CD4-positive, alpha-beta T cell treated with Interleukin-4 for 1 hour (primary cell): ENCODE measurements at places on chromosomes 12 and 14.

- DNase-seq, result no peak
Observed at GRCh38 chr14:22484632-22485031, 104.4 kb downstream of the DAD1 start.

- DNase-seq, result no peak
Observed at GRCh38 chr14:101031186-101031585, 127.7 kb upstream of the RTL1 start.

DNA sequence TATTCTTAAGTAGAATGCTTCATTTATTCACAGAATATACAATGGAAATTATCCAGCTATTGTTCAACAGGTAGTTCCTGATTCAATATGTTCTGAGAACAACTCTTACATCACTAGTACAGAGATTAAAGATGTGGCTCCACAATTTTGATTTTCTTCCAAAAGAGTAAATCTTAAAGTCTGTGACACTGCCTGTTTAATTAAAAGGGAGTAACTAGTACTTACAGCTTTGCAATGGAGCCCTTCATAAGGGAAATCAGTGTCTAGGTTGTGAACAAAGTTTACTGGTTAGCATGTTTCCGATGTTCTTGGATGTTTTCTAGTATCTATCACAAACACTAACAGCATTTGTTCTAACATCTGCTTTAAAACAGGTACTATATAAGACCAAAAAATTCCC lies 30.8 kb downstream of the MIA2 start:
- DNase-seq, result no peak

GRCh38 chr12:46267825-46268582 lies 839 bp downstream of the SLC38A1 start:
- peak; percentile 26 for DNase-seq

DNA sequence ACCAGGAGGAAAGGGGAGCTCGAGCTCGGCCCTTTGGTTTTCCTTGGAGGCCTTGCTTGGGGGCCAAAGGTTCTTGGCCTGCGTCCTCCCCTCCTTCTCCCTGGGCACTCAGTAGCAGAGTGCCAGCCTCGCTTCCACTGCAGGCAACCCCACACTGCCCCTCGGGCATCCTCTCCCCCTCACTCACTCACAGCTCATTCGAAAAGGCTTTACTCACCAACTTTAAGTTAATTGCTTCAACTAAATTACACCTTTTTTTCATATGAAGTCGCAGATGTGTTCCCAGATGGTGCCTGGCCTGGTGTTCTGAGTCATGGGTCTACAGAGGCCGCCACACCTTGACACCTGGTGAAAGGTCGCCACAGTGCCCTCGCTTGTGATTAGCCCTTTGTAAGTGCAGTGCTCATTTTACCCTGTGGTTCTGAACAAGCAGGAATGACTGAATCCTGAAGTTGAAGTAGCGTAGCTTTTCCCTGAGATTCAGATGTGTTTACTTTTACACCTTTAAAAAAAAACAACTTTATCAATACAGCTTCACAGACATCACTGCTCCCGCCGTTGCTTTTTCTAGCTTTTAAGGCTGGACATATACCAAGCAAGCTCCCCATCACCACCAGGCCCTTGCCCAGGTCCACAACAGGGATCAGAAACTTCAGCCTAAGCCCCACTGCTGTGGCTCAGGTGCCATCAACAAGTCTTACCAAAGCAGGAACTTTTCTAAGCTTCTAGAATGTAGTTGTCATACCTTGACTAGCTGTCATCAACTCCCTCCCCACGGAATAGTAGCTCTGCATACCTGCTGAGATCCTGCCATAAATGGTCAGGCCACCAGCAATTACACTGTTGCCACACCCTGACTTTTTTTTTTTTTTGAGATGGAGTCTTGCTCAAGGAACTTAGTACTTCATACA lies 20.3 kb upstream of the ADIPOR2 start:
- no peak for DNase-seq

DNA sequence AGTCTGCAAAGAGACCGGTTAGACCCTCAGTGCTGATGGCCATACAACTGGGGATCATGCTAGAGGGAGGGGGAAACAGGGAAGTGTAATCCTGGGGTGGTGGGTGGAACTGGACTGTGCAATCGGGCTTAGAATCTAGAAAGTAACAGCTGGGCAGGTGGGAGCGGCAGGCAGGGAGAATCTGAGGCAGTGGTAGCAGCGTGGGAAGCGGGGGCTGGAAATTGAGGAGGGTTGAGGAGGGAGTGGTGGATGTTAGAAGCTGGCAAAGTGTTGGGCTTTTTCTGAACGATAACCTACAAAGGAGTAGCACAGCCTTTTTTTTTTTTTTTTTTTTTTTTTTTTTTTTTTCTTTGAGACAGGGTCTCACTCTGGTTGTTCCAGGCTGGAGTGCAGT lies 3.1 kb upstream of the IGFBP6 start:
- no peak for DNase-seq

GRCh38 chr12:47782372-47782770 lies 9.3 kb downstream of the SLC48A1 start:
- no peak for DNase-seq

DNA sequence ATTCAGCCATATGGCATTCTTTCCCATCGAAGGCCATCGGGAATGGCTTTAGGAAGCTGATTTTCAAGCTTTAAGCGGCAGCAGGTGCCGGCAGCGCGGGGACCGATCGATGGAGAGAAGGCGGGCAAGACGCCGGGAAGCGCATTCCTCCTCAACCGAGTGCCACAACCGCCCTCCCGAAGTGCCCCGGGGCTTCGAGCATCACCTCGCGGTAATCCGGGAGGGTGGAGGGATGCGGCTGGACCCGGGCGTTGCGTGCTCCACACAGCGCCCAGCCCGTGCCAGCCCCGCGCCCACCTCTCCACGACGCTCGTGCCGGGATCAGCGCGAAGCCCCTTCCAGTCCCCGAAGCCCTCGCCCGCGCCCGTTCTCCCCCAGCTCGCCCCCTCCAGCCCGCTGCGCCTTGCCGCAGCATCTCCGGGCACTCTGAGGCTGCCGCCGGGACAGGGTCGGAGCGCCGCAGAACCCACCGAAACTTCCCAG lies 3.2 kb downstream of the USP44 start:
- DNase-seq, result peak; percentile 16

- no peak for DNase-seq
Observed at GRCh38 chr14:92880351-92880750, 42.6 kb upstream of the CHGA start.

DNA sequence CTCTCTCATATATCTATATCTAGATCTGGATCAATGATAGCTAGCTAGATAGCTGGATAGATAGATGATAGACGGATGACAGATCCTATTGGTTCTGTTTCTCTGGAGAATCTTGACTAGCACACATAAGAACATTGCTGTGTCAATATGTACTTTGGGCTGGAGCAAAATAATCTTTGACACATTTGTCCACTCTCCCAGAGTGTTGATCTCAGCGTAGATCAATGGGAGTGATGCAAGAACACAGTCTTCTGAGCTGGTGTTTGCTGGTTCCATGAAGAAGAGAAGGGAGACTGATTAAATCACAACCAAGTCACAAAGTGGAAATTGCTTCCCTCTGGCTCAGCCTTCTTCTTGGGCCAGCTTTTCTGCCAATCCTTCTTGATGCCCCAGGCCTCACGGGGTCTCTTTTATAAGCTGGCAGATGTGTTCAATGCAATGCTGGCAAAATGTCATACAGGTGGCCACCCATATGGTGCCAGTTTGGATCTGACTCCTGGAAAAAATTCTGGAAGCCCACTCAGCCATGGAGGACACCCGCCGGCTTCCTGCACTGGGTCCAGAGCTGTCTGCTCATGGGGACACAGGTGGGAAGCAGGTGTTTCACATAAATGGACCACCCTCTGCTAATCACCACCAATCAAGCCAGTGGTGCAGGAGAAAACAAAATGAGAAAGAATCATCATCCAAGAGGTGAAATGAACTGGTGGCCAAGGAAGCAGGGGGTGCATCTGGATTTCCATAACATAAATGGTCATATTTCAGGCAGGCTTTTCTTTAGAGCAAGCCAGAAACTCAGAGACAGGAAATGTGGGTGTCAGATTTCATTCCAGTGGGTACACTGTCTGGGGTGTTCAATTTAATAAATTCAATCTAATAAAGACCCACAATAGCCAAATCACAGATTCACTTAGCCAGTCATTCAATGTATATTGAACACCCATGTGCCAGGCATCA lies 310.3 kb downstream of the DPF3 start:
- no peak for DNase-seq

DNA sequence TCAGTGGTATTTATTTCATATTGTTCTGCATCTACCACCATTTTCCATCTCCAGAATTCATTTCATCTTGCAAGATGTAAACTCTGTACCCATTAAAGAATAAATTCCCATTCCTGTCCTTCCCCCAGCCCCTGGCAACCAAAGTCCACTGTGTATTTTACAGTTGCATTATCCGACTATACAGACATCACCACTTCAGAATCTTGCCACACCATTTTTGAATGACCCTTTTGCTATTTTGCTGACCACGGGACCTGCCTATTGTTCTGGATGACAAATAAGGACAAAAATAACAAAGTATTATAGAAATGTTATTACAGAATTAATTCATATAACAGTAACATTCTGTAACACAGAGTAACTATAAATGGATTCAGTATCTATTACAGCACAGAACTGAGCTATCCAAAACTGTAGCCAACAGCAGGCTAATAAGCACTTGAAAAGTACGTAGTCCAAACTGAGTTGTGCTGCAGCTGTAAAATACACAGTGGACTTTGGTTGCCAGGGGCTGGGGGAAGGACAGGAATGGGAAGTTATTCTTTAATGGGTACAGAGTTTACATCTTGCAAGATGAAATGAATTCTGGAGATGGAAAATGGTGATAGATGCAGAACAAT lies 61.3 kb downstream of the CDK17 start:
- DNase-seq, result no peak

DNA sequence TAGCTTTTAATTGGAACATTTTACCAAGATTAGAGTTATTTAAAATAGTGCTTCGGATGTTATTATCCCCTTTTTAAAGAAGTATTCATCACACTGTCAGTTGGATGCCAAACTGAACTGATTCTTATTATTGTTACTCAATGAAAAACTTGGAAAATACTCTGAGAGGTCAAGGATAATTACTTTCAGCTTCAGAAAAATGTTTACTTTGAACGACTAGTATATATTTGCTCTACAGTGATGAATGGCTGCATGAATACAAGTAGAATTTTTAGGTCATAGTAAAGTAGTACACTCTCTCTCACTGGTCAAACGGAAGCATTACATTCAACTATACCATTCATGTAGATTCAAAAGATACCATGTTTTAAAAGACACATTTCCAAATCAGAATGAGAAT lies 269.2 kb downstream of the CCDC91 start:
- DNase-seq, result no peak

- no peak for DNase-seq
Observed at GRCh38 chr12:20455001-20455706, 86.8 kb downstream of the PDE3A start.

- DNase-seq, result no peak
Observed at GRCh38 chr12:105949391-105949790, 189.4 kb downstream of the NUAK1 start.

DNA sequence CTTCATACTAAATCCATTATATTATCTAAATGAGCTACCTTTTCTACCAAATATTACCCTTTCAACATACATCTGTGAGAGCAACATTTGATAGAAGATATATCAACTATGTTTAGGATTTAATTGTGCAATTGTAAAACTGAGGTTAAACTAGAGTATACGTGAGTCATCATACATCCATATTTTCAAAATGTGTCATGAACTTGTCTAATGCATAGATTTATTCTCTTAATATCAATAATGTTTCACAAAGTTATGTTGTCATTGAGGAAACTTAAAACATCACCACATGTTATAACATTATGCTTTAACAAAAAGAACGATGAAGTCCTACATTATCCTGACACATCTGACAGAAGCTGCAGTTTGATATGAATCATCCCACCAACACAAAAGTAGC lies 645.5 kb upstream of the NOVA1 start:
- DNase-seq, result no peak

- no peak for DNase-seq
Observed at GRCh38 chr12:98799146-98799810, 154.2 kb downstream of the APAF1 start.

DNA sequence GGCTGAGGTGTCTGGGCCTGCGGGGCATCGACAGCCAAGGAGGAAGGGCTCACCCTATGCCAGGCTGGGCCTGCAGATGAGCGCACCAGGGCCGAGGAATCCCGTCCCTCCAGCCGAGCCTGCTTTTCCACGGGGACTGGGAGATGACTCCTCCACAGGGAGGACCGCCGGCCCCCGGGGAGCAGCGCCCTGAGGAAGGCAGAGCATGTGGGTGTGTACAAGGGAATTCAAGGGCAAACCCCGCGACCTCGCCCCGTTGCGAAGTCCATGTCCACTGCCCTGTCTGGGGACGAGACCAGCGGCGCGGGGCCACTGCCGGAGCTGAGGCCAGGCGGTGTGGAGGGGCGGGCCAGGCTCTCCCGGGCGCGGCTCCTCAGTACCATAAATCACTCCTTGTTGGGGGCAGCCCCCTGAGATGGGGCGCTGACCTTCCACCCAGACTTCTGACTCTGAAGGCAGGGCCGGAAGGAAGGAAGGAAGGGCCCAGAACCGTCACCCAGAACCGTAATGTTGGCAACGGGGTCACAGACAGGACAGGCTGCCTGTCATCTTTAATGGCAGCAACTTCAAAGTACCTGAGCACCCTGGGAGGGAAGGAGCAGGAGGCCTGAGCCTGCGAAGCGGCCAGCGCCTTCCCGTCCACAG lies 52.5 kb downstream of the RNF34 start:
- DNase-seq, result no peak

GRCh38 chr14:54894995-54895394 lies 7.6 kb downstream of the GCH1 start:
- no peak for DNase-seq

DNA sequence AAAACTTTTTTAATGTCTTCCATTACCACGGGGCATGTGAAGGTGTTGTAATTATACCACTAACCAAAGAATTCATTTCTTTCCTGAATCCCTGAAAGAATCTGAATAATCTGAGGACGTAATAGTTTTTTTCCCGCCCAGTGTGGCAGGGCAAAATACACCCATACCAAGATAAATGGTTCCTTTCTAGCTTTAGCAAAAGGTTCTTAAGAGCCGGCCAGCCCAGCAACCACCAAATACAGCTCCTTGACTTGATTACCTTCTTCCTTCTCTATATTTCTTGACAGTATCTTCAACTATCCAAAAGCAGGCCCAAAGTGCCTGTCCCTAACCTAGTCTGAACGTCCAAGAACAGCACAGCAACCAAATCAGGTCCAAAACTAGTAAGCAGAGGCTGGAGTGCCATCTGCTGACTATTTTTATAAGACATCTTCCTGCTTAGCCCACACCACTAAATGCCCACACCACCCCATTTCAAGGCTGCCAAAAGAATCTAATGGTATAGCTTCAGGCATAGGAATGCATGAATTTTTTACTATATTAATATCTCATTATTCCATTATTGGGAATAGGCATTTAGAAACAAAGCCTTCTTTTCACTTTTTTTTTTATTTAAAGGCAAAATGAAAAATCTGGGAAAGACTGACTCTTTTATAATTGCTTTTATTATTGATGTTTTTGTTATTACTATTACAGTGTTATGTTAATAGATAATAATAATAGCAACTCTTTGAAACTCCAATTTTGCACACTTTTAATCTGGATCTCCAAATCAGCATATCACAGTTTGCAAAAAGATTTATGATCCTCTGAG lies 524.4 kb downstream of the MED13L start:
- DNase-seq, result no peak
